ENCODE measurements at places on chromosomes 12 and 14.

DNA sequence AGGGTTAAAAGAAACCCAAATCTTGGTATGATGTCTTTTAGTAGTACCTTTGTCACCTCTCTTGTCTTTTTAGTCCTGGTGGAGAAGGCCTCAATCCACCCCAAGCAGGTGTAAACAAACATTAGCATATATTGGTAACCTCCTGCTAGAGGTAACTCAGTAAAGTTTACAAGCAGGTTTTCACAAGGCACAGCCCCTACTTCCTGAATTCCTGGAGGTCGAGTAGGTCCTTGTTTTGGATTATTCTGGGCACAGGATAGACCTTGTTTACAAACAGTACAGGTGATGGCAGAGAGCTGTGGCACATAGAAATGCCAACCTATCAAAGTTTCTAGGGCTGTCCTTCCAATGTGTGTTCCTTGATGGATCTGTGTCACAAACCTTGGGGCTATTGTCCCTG, 99.1 kb downstream of the ALG10 start:
- no peak for DNase-seq

GRCh38 chr14:24839617-24840203, 205.7 kb upstream of the GZMB start:
- no peak for DNase-seq

DNA sequence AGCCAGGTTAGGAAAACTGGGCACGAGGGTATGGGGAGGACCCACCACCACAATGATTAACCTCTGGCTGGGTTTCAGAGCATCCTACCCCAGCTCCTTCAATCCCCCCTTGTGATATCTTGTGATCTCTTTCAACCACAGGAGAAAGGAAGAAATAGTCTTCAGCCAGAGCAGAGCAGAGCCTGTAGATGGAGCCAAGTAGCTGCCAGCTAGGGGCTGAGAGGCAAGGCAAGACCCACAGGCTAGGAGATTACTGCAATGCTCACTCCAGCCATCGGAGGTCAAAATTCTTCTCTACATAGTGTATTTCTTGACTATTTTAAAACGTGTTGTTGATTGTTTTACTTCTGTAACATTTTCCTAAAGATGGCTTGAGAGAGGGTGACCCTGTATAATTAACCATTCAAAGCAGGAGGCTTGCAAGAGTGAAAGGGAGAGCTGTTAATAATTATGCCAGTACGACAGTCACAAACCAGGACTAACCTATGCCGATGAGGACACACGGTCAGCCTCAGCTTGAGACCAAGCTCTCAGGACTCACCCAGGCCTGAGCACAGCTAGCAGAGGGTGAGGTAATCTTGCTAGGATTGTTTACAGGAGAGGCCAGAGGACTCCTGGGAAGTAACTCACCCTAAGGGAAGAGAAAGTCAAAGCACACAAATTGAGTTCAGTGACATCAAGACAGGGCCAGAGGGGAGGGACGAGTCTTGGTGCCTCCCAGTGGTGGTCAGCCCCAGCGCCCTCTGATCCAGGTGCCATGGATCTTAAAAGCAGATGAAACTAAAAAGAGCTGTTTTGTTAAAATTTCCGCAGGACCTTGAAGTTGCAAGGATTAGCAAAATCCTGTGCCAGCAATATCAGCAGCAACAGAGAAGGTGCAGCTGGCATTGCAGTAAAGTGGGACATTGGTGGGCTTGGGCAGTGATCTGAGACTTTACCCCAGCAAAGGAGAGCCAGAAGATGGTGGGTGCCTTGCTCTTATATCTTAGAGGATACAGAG, 29.8 kb upstream of the CDKN3 start:
- DNase-seq = no peak

DNA sequence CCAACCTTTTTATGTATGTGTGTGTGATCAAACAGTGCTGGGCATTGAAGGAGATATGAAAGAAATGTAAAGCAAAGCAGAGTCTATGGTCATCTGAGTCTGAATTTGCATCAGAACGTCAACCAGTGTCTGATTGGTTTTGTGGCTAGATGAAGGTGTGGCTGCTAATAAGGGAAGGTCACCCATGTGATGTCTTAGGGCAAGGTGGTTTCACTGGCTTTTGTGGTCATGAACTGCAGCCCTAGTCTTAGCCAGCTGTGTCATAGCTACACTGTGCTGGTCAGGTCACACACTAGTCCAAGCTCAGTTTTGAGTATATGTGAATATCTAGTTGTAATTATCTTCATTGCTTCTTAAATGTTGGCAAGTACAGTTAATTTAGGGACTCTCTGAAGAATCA, 105.8 kb downstream of the TGFB3 start:
- DNase-seq = no peak

GRCh38 chr12:112705037-112705632, 86.4 kb upstream of the RPH3A start:
- no peak for DNase-seq

GRCh38 chr12:48774516-48774915, 14.4 kb downstream of the ADCY6 start:
- DNase-seq = no peak

DNA sequence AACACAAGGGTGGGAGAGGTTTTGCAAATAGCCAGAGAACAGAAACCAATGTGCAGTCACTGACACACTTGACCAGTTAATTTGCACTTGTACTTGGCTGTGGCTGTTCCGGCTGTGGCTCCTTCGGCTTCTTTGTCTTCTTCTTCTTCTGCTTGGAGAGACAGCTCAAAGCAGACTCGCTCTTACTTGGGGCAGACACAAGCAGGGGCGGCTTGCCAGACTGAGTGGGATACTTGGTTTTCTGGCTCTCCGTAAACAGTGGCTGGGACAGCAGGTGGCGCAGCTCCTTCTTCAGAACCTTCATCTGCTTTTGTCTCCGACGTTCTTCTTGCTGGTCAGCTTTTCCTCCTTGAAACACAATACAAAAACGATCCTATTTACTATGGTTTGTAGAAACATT, 25.0 kb downstream of the OTUB2 start:
- no peak for DNase-seq

GRCh38 chr14:42499137-42499536, 892.5 kb downstream of the LRFN5 start:
- no peak for DNase-seq

DNA sequence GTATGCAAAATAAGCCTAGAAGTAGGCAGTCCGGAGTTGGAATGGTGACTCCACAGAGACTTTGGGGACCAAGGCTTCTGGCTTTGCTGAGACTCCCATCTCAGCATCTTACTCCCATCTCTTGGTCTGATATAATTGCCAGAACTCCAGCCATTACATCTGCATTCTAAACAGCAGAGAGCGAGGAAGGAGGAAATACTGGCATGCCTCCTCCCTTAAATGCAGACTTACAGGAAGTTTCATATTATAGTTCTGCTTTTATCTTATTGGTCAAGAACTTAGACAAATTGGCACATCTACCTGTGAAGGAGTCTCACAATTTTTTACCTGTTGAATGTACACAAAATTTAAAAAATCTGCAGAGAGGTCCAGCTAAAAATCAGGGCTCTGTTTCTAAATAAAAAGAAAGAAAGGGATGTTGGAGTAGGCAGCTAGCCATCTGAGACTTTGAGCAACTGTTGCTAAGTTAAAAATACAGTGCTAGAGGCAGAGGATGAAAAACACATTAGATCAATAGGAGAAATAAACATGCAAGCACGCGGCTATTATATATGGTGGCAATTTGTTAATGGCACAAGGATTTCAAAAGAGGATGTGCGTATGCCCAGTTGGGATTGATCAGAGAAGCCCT, 209.9 kb upstream of the HMGA2 start:
- DNase-seq = no peak

GRCh38 chr12:7142809-7143465, 12.8 kb downstream of the CLSTN3 start:
- no peak for DNase-seq

- no peak for DNase-seq
Measured at GRCh38 chr12:91241756-91242155, 59.1 kb upstream of the DCN start.

GRCh38 chr12:84889818-84890217, 22.8 kb downstream of the SLC6A15 start:
- DNase-seq = no peak

Measured in stimulated activated CD8-positive, alpha-beta memory T cell treated with anti-CD3 and anti-CD28 coated beads, Interleukin-15, amount 100 ng/mL, for 24 hours (primary cell).